Activated naive CD4-positive, alpha-beta T cell (primary cell): ENCODE measurements at places on chromosomes 16 and 17.

- DNase-seq: no peak
Measured at GRCh38 chr17:75845058-75845711, 981 bp upstream of the UNC13D start.

DNA sequence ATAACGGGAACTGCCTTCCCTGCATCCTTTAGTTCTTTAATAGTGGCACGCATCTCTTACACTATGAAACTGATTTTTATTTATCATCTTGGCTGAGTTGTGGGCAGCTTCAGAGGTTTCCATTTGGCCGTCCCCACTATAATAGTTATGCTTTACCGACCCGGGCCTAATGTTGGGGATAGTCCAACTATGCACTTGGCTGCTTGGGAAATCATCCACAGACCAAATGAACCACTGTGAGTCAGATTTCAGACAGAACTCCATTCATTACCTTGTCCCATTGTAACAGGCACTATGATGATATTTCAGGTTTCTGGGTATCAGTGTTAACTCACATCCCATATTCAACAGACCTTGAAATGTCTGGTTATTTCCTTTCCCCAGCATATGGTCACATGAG, 6.1 kb upstream of the SLFN5 start:
- DNase-seq: no peak

GRCh38 chr16:24936151-24936550, 79.0 kb downstream of the ARHGAP17 start:
- DNase-seq: no peak

DNA sequence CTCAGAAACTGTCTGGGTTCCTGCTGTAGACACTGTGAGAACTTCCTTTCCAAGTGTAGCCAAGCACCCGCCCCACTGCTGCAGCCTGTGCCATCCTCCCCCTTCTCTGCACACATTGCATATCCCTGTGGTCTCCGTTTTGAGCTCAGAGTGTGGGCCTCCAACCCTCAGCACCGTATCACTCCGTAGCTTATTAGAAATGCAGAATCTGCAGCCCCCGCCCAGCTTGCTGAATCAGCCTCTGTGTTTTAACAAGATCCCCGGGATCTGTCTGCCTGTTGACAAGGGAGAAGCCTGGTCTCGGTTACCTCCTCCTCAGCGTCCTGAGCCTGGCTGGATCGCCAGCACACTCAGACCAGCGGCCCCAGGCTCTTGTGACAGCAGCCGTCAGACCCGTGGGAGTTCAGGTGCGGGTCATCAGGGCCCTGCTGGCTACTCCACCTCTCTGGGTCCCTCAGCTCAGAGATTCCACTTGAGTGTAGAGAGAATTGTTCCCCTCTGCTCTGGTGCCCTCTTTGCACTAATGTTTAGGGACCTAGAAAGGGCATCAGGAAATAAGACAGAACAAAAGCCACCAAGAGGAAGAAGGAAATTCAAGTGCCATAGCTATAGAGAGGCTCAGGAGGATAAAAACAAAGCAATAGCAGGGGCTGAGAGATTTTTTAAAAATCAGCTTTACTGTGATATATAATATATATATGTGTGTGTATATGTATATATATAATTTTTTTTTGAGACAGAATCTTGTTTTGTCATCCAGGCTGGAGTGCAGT, 92.3 kb downstream of the PITPNC1 start:
- DNase-seq: peak; percentile 43

- DNase-seq: no peak
Measured at GRCh38 chr16:1647856-1648255, 30.2 kb upstream of the JPT2 start.

DNA sequence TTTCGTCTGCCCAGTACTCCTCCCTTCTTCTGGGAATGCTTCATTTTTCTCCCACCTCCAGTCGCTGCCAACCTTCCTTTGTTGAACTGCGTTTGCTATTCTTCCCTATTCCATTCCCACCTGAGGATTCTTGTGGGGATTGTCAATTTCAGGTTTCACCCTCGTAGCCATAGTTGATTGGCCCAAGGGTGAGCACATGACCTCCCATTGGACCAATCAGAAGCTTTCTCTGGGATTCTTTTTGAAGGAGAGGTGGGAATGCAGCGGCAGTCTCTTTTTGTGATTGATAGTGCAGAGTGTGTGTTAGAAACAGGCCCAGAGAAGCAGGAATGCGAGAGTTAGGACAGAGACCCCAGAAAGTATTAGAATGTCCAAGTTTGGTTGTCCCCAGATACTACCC, 49.1 kb upstream of the GPRC5B start:
- DNase-seq: no peak
